CD4-positive, alpha-beta memory T cell (primary cell): ENCODE measurements at places on chromosomes 13 and 19. TPM values are rescaled to one million over a fixed set of nuclear protein-coding genes. Genes with fewer than 3 reads are reported as not detected.

PDX1 gene
- not detected for polyA plus RNA-seq

DNA sequence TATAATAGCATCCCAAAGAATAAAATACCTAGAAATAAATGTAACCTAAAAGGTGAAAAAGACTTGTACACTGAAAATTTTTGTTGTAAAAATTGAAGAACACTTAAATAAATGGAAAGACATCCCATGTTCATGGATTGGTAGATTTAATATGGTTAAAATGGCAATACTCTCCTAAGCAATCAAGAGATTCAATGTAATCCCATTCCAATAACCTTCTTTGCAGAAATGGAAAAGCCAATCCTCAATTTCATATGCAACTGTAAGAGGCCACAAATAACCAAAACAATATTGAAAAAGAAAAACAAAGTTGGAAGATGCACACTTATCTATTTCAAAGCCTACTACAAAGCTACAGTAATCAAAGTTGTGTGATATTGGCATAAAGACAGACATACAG is 17.7 kb downstream of the DZIP1 start:
- no peak overlapping the region for H3K4me3 ChIP-seq
- H3K27me3 ChIP-seq = no peaks in the 10 kb centered on the region
- H3K27ac ChIP-seq = no peak overlapping the region
- H3K4me1 ChIP-seq = no peaks in the 10 kb centered on the region
- no peaks in the 10 kb centered on the region for H3K36me3 ChIP-seq

DNA sequence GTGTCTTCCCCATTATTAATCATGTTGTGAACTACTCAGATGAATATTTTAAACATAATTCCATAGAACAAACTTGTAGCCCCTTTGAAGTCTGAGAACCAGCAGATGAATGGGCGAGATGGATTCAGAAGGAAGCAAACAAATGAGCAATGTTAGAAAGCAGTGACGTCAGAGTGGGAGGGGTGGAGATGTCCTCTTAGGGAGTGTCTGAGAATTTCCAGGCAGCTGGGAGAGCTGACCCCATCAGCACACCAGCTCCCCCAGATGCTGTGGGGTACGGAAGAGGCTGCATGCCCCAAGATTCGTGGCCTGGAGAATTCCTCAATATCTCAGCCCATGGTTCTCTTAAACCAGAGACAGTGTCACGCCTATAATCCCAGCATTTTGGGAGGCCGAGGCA is 68.6 kb downstream of the DPF1 start:
- no peaks in the 10 kb centered on the region for H3K27me3 ChIP-seq
- peaks cover 12% of the 10 kb centered on the region for H3K36me3 ChIP-seq
- H3K27ac ChIP-seq = no peak overlapping the region
- no peak for DNase-seq
- no peak overlapping the region for H3K4me3 ChIP-seq
- H3K4me1 ChIP-seq = no peaks in the 10 kb centered on the region

- H3K4me3 ChIP-seq = no peak overlapping the region
- H3K36me3 ChIP-seq = no peaks in the 10 kb centered on the region
- DNase-seq = peak; percentile 47
- H3K27ac ChIP-seq = no peak overlapping the region
- H3K4me1 ChIP-seq = peaks cover 27% of the 10 kb centered on the region
These were observed 24.5 kb downstream of the CFAP97D2 start for GRCh38 chr13:114203536-114203935.

WTIP gene
- polyA plus RNA-seq = not detected

- H3K27ac ChIP-seq = no peak overlapping the region
- no peaks in the 10 kb centered on the region for H3K4me1 ChIP-seq
- no peak for DNase-seq
- no peaks in the 10 kb centered on the region for H3K27me3 ChIP-seq
- H3K4me3 ChIP-seq = no peak overlapping the region
These were observed 198.4 kb downstream of the NDFIP2 start for GRCh38 chr13:79679334-79679733.

GRCh38 chr13:47112205-47112902 is 215.5 kb upstream of the HTR2A start:
- H3K27ac ChIP-seq = no peak overlapping the region
- no peaks in the 10 kb centered on the region for H3K27me3 ChIP-seq
- no peak for DNase-seq
- H3K36me3 ChIP-seq = no peaks in the 10 kb centered on the region
- H3K4me1 ChIP-seq = no peaks in the 10 kb centered on the region

PBX4 gene
- polyA plus RNA-seq = 3.9 TPM

GRCh38 chr19:32296694-32297093 is 48.7 kb upstream of the ZNF507 start:
- H3K36me3 ChIP-seq = no peaks in the 10 kb centered on the region
- H3K27me3 ChIP-seq = no peaks in the 10 kb centered on the region
- H3K4me3 ChIP-seq = no peak overlapping the region
- H3K27ac ChIP-seq = no peak overlapping the region
- no peak for DNase-seq

C1QTNF9B gene
- polyA plus RNA-seq = not detected

GRCh38 chr13:108780706-108781105 is 151.3 kb downstream of the MYO16 start:
- H3K4me3 ChIP-seq = no peak overlapping the region
- H3K4me1 ChIP-seq = no peaks in the 10 kb centered on the region

DNA sequence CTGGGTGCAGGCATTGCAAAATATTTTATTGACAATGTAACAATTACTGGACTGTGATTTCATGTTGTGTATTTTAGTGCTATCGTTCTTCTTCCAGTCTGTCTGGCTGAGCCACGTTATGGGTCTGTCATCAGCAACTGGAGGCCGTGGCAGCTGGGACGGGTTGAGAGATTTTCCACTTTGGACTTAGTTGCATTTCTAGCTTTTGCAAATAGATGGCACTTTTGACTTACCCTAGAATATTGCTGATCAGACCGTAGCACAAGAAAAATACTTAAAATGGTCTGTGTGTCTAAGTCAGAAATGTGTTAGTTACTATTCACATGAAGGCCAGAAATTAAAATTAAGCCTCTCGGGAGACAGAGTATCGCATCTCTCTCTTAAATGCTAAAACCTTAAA is 211.1 kb downstream of the TEX29 start:
- H3K36me3 ChIP-seq = no peaks in the 10 kb centered on the region
- no peak for DNase-seq
- H3K4me1 ChIP-seq = no peaks in the 10 kb centered on the region
- H3K27ac ChIP-seq = no peak overlapping the region

U2AF1L4 gene
- polyA plus RNA-seq = 48.7 TPM

- no peaks in the 10 kb centered on the region for H3K27me3 ChIP-seq
- no peak overlapping the region for H3K4me3 ChIP-seq
- no peak for DNase-seq
- H3K36me3 ChIP-seq = no peaks in the 10 kb centered on the region
- H3K27ac ChIP-seq = no peak overlapping the region
These were observed 133.9 kb upstream of the TMTC4 start for GRCh38 chr13:100808330-100809128.

GRCh38 chr19:40954573-40954972 is 36.5 kb upstream of the CYP2B6 start:
- no peaks in the 10 kb centered on the region for H3K27me3 ChIP-seq
- no peaks in the 10 kb centered on the region for H3K36me3 ChIP-seq
- H3K4me3 ChIP-seq = no peak overlapping the region
- DNase-seq = no peak
- H3K4me1 ChIP-seq = no peaks in the 10 kb centered on the region

- no peaks in the 10 kb centered on the region for H3K27me3 ChIP-seq
- H3K4me1 ChIP-seq = no peaks in the 10 kb centered on the region
- H3K36me3 ChIP-seq = no peaks in the 10 kb centered on the region
These were observed 36.8 kb downstream of the NEK5 start for GRCh38 chr13:52092087-52092486.

- peak overlapping the region; percentile 56 for H3K27ac ChIP-seq
- no peaks in the 10 kb centered on the region for H3K27me3 ChIP-seq
- no peaks in the 10 kb centered on the region for H3K36me3 ChIP-seq
- peak; percentile 62 for DNase-seq
- H3K4me1 ChIP-seq = peaks cover 17% of the 10 kb centered on the region
These were observed 685 bp downstream of the TCF3 start for GRCh38 chr19:1651568-1652291.

IL11 gene
- not detected for polyA plus RNA-seq

DNA sequence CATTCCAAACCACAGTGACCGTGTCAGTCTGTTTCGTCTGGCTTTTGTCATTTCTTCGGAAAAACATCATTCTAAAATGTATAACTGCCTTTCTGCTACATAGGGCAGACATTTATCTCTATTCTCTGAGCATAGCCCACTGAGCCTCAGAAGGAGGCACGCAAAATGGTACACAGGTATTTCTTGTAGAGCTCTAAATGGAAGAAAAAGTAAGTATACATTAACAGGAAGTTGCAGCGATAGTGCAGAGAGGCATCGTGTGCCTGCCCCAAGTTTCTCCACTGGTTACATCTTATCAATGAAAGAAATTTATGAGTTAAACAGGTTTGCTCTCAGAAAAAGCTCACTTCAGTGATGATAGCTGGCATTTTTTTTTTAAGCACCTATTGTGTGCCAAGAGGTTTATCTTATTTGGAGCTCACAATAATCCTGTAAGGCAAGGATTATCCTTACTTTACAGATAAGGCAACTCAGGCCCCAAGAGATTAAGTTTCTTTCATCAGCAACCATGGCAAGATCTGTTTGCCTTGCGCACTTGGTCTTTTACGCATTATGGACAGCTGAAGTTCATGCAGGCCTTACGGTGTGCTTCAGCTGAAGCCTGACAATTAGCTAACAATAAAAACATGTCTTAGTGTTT is 1.2 kb upstream of the RCBTB2 start:
- no peak overlapping the region for H3K27ac ChIP-seq
- no peak for DNase-seq
- H3K4me1 ChIP-seq = peaks cover 34% of the 10 kb centered on the region
- H3K36me3 ChIP-seq = no peaks in the 10 kb centered on the region
- H3K27me3 ChIP-seq = no peaks in the 10 kb centered on the region
- H3K4me3 ChIP-seq = no peak overlapping the region

PALM gene
- not detected for polyA plus RNA-seq

- no peak for DNase-seq
- no peak overlapping the region for H3K27ac ChIP-seq
- no peaks in the 10 kb centered on the region for H3K36me3 ChIP-seq
- H3K27me3 ChIP-seq = no peaks in the 10 kb centered on the region
- peaks cover 3% of the 10 kb centered on the region for H3K4me1 ChIP-seq
These were observed 143.2 kb downstream of the KATNAL1 start for GRCh38 chr13:30164146-30164545.

GRCh38 chr13:29255567-29255966 is 339.9 kb downstream of the SLC7A1 start:
- H3K27me3 ChIP-seq = no peaks in the 10 kb centered on the region
- H3K4me1 ChIP-seq = no peaks in the 10 kb centered on the region
- DNase-seq = no peak
- H3K36me3 ChIP-seq = no peaks in the 10 kb centered on the region
- no peak overlapping the region for H3K4me3 ChIP-seq
- H3K27ac ChIP-seq = no peak overlapping the region

GRCh38 chr19:55697069-55697440 is 22.0 kb downstream of the EPN1 start:
- no peak overlapping the region for H3K27ac ChIP-seq
- H3K27me3 ChIP-seq = no peaks in the 10 kb centered on the region
- DNase-seq = no peak
- H3K4me3 ChIP-seq = no peak overlapping the region
- H3K4me1 ChIP-seq = no peaks in the 10 kb centered on the region

DNA sequence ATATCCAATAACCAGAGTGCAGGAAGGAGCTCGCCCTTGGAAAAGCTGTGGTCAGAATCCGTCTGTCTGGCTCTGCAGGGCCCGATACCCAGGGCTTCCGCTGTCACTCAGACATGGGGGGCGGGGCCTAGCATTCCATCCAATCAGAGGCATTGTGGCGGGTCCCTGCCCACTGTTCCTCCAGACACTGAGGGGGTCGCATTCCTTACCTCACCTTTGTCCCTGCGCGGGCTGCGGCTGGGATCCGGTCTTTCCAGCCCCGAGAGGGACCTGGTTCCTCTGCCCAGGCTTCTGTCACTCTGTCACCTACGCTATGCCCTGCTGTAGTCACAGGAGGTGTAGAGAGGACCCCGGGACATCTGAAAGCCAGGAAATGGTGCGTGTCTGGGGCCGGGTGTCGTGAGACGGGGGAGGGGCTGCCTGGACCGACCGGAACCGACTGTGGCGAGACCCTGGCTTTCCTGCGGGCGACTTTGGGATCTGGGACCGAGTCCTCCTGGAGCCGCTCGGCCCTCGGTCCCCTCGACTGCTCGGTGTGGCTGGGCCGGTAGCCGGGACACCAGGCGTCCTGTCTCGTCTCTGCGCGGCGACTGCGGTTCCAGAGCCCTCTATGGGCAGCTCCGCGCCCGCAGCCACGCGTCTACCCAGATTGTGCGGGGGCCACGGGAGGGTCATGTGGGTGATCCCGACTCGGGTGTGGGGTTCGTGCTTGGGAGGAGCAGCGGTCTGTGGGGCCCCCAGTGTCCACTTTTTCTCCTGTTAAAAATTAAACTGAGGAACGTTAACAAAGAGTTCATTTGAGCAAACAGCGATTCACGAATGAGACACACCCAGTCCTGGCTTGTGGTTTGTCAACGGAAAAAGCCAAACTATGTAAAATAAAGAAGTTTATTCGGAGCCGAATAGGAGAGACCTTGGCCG is at the start of gene ZNF69:
TSS of gene ZNF69 (plus strand) at position 172 of the 921 bp plus-strand sequence. CDS start at position 314, 142 bp downstream.
- peak within 1 kb of the TSS; percentile 50 for H3K27ac ChIP-seq
- H3K4me1 ChIP-seq = peaks cover 14% of the 10 kb centered on the region
- H3K27me3 ChIP-seq = no peaks in the 10 kb centered on the region
- H3K36me3 ChIP-seq = no peaks in the 10 kb centered on the region
- peak within 1 kb of the TSS; percentile 62 for H3K4me3 ChIP-seq

GRCh38 chr19:41784743-41785142 is 11.6 kb upstream of the CEACAM3 start:
- no peak overlapping the region for H3K4me3 ChIP-seq
- DNase-seq = no peak
- peaks cover 13% of the 10 kb centered on the region for H3K4me1 ChIP-seq
- no peak overlapping the region for H3K27ac ChIP-seq

CDX2 gene
- not detected for polyA plus RNA-seq

- H3K36me3 ChIP-seq = no peaks in the 10 kb centered on the region
- no peak within 1 kb of the TSS for H3K27ac ChIP-seq
- no peak for DNase-seq
- no peaks in the 10 kb centered on the region for H3K4me1 ChIP-seq
- peaks cover 10% of the 10 kb centered on the region for H3K27me3 ChIP-seq
- no peak within 1 kb of the TSS for H3K4me3 ChIP-seq
These were observed at the start of gene PLK5 for GRCh38 chr19:1523412-1524286. Gene PLK5 (plus strand): TSS chr19:1524077. CDS start chr19:1526997, 2,920 bp downstream.

DNA sequence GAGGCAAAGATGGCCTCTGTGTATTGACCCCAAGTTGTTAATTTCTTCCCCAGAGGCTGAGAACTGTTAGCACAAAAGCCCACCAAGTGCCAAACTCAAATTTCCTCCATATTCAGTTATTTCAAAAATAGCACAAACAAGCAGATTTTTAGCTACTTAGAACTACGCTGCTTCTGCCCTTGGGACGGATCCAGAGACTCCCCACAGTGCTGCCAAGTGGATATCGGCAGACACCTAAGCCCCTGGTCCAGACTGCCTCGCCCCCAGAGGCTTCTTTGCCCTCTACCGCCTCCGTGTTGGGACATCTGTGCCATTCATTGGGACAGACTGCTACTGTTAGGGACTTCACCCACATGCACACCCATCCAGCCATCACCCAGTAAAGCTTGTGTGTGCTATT is 188.3 kb downstream of the POSTN start:
- H3K27me3 ChIP-seq = no peaks in the 10 kb centered on the region
- H3K4me1 ChIP-seq = no peaks in the 10 kb centered on the region
- DNase-seq = no peak
- H3K36me3 ChIP-seq = no peaks in the 10 kb centered on the region
- H3K4me3 ChIP-seq = no peak overlapping the region
- no peak overlapping the region for H3K27ac ChIP-seq

GRCh38 chr19:18776736-18777135 is 14.4 kb downstream of the COMP start:
- H3K36me3 ChIP-seq = no peaks in the 10 kb centered on the region
- no peak overlapping the region for H3K27ac ChIP-seq
- DNase-seq = no peak
- H3K27me3 ChIP-seq = no peaks in the 10 kb centered on the region

MIA gene
- polyA plus RNA-seq = not detected
